ENCODE measurements at places on chromosomes 5 and 9.

GRCh38 chr9:126700903-126701812 is 87.4 kb downstream of the LMX1B start:
- DNase-seq, result peak; percentile 52

- DNase-seq, result no peak
Observed at GRCh38 chr5:68345582-68345981, 130.0 kb downstream of the PIK3R1 start.

GRCh38 chr5:39076757-39077728 is 2.8 kb upstream of the RICTOR start:
- no peak for DNase-seq

- no peak for DNase-seq
Observed at GRCh38 chr5:146290318-146290717, 48.3 kb upstream of the POU4F3 start.

GRCh38 chr5:75020016-75020656 is 32.2 kb downstream of the GCNT4 start:
- no peak for DNase-seq

DNA sequence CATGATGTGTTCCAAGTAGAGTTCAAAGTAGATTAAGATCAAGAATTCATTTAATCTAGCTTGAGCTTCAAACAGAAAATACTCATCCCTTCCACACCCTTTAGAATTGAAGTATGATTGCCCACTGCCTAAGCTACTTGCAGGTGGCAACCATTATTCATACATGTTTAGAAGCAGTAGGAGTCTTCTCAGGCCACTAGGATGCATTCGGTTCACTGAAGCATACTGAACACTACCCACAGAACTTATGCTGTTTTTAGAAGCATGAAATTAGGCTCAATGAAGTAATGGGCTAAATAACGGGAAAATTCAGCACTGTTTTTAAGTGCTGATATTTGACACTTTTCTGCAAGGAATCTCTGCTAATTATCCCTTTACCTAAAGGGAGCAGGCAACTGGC is 263.4 kb downstream of the DEPDC1B start:
- DNase-seq, result no peak

Measured in aorta (tissue), 5 donors.